Left hindlimb (tissue), 1 donor: ENCODE measurements at places on chromosomes 2 and 18.

DNA sequence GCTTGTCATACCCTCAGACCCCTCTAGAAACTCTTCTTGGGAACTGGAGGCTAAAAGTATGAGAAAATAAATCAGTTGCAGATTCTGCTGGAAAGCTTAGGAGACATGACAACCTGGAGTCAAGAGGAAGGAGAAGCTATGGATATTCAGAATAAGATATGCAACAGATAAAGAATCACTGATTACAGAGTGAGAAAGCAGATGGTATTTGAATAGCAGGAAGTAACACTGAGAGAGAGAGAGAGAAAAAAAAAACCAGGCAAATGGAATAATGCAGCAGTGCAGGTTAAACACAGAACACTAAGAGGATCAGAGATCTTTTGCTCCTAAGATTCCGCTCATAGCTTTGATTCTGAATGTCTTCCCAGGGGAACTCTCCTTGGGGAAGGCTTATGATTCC, 1284.1 kb upstream of the NXPH2 start:
- DNase-seq = no peak

DNA sequence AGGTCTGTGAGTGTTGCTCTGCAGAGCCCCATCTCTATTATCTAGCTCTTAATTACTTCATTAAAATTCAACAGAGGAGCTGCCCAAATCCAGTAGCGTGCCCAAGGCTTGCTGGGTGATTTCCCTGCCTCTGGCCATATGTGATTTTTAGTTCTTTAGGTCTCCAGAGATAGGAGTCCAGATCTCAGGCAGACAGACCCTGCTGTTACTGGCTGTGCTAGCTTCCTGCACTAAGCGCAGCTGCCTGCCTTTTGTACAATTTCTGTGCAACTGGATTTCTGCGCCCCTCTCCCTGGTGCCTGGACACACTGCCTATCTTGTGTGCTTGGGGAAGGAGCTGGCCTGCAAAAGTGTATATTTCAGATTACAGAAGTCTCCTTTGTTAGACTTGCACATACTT, 136.5 kb downstream of the TDRD15 start:
- DNase-seq = no peak

DNA sequence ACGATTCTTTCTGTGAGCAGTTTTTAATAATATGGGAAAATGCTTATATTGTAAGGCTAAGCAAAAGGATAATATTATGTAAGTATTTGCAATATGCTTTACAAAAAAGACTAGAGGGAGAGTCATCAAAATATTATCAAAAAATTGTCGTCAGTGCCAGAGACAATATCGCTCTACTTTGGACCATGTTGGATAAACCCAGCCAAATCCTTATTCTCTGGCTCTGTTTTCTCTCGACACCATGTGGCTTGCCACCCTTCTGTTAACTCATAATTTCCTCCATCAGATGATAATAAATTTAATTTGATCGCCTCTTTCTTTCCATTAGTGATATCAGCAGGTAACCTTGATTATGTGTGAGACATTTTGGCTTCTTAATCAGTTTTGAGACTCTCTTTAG, 129.9 kb downstream of the CDC42EP3 start:
- no peak for DNase-seq

DNA sequence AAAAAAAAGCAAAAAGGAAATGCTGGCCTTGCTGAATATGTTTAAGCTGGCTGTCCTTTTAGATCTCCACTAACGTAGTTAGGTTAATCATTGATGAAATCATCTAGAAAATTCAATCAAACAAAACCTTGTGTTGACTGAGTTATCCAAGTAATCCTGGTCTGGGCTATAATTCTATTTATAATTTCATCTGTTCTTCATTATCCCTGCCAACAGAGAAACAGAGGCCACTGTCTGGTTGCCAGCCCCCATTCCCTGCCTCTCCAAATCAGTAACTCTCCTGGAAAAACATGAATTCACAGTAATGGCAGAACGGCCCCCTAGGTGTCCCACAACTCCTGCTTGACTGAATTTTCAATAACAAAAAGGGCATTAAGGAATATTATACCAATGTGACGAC, 24.6 kb downstream of the DOCK10 start:
- no peak for DNase-seq

- no peak for DNase-seq
Measured at GRCh38 chr2:88234760-88235159, 64.6 kb downstream of the THNSL2 start.

- no peak for DNase-seq
Measured at GRCh38 chr2:63827749-63828148, 13.9 kb upstream of the UGP2 start.

DNA sequence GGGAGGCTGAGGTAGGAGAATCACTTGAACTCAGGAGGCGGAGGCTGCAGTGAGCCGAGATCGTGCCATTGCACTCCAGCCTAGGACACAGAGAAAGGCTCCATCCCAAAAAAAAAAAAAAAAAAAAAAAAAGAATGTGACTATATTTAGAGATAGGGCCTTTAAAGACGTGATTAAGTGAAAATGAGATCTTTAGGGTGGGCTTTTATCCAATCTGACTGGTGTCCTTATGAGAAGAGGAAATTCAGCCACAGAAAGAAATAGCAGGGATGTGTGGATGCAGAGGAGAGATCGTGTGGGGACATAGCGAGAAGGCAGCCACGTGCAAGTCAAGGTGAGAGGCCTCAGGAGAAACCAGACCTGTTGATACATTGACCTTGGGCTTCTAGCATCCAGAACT, 69.9 kb upstream of the ACSL3 start:
- DNase-seq = no peak

- DNase-seq = no peak
Measured at GRCh38 chr18:5979971-5980457, 84.7 kb upstream of the TMEM200C start.

DNA sequence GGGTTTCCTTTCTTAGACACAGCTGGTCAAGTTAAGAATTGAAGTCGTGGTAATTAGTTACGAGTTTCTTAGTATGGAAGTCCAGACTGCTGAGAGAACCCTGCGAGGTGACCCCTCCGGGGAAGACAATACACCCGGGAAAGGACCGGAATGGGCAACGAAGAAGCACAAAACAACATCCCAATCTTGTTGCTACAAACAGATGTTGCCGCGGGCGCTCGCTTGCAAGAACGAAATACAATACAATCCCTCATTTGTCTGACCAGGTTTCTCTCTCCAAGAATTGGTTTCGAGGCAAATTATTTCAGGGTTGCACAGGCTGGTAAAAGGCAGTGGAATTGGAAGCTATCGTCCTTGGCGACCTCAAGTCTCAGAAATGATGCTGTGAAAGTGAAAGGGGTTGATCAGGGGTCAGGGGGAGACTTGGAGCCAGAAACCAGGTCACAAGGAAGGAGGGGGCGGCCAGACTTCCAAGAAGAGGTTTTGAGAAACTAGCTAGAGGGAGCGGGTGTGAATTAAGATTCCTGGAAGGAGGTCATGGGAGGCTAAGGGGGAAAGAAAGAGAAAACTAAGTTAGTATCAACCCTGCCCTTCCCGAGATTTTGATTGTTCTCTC, 401.9 kb downstream of the HRH4 start:
- DNase-seq = no peak

- DNase-seq = no peak
Measured at GRCh38 chr2:11729362-11730212, 16.8 kb upstream of the LPIN1 start.

DNA sequence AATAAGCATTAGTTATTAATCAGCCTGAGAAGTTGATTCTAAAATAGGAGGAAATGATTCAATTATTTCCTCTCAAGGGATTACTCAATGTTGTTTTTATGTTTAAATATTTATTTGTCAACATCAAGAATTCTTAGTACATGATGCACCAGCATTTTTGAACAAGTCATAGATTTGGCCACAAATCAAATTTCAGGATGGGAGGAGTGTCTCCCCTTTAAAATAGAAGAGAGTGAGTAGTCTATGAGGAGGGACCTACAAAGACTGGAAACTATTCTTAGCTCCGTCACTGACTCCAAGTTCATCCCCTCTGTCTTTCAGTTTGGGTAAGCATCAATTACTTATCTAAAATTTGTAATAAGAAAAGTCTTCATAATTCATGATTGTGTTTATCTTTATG, 18.6 kb upstream of the IL18R1 start:
- no peak for DNase-seq

DNA sequence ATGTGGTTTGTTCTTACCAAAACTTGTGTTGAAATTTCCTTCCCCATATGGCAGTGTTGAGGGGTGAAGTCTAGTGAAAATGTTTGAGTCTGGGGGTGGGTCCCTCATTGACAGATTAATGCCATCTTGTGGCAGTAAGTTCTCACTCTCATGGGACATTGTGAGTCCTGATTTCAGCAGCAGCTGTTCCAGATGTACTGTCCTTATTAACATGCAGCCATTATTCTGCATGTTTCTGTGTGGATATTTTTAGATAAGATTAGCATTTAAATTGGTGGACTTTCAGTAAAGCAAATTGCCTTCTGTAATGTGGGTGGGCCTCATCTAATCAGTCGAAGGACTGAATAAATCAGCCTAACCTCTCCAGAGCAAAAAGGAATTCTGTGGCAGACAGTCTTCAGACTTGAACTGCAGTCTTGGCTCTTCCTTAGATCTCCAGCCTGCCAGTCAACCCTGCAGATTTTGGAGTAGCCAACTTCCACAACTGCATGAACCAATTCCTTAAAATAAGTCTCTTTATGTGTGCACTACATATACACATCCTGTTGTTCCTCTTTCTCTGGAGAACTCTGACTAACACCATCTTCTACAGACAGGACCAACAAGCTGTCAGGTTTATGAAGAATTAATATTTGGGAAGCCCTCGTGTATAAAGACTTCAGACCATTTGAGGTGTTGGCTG, 138.7 kb upstream of the ZNF516 start:
- no peak for DNase-seq

DNA sequence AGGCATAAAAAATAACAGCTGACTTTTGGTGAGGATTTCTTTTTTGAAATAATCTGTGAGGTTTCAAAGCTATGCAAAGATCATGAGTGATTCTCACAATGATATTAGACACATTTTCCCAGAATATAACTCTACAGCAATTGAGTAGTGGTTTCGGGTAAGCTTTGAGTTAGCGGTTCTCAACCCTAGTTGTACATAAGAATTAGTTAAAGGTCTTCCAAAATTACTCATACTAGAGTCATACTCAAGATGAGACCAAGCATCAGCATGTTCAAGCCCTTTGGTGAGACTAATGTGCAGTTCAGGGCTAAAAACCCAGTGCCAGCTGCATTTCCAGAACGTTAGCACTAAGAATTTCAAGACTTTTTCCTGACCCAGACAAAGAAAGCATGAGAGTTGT, 31.1 kb downstream of the DSG4 start:
- DNase-seq = no peak

DNA sequence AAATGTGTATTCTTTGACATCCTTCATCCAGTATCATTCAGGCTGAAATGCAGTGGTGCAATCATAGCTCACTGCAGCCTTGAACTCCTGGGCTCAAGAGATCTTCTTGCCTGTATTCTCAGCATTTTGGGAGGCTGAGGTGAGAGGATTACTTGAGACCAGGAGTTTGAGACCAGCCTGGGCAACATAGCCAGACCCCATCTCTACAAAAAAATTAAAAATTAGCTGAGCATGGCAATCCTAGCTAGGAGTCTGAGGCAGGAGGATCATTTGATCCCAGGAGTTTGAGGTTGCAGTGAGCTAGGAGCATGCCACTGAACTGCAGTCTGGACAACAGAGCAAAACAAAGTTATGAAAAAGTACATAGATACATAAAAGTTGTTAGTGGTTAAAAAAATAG, 24.1 kb downstream of the SANBR start:
- no peak for DNase-seq

DNA sequence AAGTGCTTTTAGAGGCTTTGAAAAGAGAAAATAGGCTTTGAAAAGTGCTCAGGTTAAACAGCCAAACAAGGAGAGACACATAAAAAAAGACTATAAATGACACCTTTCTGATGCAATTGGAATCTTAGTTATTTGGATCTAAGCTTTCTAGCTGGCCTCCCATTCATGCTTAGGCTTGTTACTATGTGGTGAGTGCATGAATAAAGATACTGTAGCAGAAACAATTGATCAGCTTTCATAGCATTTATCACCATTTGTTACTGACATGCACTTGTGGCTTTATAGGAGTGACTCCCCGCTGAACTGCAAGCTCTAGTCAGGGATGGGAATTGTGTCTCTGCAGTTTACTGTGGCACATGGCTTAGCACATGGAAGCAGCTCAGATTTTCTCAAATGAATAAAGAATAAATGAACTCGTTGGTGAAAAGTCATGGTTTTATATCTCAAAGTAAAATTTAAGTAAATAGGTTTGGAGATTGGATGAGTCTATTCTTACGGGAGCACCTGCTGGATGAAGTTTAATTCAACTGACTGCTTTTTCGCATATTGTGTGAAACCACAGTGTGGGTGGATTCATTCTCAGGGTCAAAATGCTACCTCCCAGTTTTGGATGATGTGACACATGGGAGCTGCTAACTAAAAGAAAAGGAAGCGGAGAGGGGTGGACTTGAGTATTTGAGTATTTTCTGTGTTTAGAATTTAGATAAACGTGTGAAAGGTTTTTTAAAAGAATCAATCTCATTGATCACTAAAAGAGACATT, 91.1 kb upstream of the NOL4 start:
- DNase-seq = no peak

- DNase-seq = no peak
Measured at GRCh38 chr2:8168022-8168717, 513.7 kb upstream of the ID2 start.

DNA sequence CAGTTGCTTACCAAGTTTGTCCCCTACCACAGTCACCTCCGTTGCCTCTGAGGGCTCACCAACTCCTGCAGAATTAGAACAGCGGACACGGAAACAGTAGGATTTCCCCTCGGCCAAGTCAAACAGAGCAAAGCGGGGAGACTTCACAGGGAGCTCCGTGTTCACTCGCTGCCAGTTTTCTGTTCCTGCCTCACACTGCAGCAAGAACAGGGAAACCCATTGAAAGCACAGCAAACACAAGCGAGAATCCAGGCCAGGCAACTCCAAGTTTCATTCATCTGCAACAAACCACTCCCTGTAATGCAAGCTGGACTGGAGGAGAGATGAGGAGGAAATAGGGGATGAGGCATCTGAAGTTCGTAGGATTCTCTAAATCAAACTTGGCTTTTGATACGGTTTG, 84.2 kb downstream of the MYOM1 start:
- DNase-seq = no peak

DNA sequence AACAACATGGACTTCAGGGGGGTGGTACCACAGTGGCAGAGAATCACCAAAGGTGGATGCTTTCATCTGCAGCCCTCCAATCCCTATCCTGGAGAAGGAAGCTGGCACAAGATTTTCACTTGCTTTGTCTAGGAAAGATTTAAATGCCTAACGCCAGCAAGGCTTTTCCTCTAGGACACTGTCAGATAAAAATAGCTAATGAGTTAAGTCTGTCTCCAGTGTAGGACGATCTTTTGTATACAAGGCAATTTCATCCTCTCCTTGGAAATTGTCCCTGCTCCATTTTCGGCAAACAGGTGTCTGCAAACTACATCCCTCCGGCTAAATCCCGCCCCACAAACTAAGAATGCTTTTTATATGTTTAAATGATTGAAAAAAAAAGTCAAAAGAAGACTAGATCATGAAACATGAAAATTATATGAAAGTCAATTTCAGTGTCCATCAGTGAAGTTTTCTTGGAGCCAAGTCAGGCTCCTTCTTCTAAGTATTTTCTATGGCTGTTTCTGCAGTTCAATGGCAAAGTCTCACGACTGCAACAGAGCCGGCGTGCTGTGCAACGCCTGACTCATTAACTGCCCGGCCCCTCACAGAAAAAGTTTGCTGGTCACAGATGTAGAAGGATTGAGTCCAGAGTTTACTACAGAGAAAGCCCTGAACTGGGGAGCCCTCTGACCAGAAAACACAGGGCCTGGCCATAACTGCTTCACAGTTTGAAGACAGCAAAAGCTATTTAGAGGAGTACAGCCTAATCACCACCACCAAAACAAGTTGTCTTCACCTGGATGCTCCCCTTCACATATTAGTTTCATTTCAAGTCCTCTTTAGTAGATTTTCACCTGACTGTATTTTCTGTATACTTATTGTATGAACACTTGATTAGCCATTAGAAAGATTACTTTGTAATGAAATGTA, 52.3 kb downstream of the PIEZO2 start:
- DNase-seq = no peak
